ENCODE measurements at places on chromosomes 16 and 17.

DNA sequence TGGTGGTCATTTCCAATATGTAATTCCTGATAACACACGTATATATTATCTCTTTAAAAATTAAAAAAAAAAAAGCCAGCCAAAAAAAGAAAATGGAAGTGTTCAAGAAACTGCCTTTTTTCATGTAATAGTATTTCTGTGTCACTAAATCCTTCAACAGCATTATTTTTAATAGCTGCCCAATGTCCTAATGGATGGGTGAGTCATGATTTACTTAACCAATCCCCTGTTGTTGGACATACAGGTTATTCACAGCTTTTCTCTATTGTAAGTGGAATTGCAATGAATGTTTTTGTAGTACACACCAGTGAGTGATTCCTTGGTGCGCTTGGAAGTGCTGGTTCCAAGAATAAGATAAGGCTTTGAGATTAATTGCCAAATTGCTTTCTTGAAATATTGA, 124.9 kb downstream of the WWOX start:
- no peak for DNase-seq

GRCh38 chr16:17564856-17565255, 94.1 kb upstream of the XYLT1 start:
- no peak for DNase-seq

GRCh38 chr16:89658221-89658879, 714 bp downstream of the SPATA33 start:
- DNase-seq: peak; percentile 60

DNA sequence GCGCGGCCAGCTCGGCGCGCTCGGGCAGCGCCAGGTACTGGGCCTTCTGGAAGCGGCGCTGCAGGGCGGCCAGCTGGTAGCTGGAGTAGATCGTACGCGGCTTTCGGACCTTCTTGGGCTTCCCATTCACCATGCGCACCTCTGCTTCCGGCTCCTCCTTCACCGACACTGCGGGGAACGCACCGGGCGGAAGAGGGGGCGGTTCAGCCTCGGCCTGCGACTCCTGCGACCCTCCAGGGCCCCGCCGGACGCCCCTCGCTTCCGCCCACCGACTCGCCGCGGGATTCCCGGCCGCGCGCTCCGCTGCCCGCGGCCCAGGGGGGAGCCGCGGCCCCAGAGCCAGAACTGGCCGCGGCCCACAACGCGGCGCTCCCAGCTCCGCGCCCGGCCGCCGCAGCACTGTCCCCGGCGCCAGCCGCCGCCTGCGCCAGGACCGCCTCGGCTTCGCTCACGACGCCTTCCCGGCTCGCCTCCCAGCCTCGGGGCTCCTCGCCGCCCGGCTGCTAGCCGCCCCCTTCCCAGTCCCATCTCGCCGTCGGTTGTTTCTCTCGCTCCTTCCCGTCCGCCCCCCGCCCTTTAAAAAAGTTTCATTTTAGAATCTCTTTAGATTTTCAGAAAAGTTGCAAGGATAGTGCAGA, 1.5 kb downstream of the DLX3 start:
- peak; percentile 49 for DNase-seq

- peak; percentile 62 for DNase-seq
These were observed 140.0 kb downstream of the CHD9NB start for GRCh38 chr16:52912565-52913173.

- DNase-seq: peak; percentile 66
These were observed 203.1 kb downstream of the MSI2 start for GRCh38 chr17:57459286-57459915.

DNA sequence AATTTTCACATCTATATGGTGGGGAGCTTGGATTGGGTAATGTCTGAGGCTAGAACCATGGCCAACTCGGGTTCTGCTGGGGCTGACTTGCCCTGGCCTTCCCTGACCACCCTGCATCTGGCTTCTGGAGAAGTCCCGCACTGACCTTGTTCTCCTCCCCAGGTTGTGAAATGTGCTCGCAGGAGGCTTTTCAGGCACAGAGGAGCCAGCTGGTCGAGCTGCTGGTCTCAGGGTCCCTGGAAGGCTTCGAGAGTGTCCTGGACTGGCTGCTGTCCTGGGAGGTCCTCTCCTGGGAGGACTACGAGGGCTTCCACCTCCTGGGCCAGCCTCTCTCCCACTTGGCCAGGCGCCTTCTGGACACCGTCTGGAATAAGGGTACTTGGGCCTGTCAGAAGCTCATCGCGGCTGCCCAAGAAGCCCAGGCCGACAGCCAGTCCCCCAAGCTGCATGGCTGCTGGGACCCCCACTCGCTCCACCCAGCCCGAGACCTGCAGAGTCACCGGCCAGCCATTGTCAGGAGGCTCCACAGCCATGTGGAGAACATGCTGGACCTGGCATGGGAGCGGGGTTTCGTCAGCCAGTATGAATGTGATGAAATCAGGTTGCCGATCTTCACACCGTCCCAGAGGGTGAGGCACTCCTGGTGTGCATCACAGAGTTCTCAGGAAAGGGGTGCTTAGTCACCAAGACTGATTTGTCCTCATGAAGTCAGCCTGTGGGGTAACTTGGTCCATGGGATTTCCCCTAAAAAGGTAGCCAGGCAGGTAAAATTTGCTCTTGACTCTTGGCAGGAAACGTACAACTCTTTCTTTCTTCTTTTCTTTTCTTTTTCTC, 6.1 kb downstream of the NOD2 start:
- DNase-seq: peak; percentile 81

- peak; percentile 64 for DNase-seq
These were observed 22.2 kb downstream of the SLC43A2 start for GRCh38 chr17:1606352-1606985.

DNA sequence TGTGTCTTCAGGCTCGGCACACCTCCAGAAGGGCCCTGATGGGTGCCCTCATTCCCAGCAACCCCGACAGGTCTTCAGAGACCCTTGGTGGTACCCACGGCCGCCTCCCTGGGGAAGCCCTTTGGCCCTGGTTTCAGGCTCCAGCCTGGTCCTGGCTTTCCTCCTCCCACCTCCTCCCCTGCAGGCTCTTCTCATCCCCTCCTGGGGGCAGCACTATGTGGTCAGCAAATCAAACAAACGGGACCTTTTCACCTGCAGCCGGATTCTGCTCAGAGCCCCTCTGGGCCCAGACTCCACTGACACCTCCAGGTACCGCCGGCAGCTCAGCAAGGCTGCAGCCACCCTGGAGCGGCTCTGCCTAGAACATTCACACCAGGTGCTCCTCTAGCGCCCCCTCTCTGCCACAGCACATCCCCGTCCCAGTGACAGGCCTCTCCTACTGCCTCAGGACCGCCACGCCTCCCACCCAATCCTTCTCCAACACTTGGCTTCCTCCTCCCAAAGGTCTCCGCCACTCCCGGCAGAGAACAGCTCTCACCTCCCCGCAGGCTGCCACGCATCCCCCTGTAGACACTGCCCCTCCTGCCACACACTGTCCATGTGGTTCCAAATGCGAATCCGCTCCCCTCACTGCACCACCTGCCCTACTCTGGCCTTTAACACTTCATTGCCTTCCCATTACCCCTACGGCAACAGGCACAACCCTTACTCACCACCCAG, 12.0 kb downstream of the CORO7 start:
- peak; percentile 63 for DNase-seq

GRCh38 chr17:34437188-34437587, 74.2 kb upstream of the CCL1 start:
- DNase-seq: no peak

DNA sequence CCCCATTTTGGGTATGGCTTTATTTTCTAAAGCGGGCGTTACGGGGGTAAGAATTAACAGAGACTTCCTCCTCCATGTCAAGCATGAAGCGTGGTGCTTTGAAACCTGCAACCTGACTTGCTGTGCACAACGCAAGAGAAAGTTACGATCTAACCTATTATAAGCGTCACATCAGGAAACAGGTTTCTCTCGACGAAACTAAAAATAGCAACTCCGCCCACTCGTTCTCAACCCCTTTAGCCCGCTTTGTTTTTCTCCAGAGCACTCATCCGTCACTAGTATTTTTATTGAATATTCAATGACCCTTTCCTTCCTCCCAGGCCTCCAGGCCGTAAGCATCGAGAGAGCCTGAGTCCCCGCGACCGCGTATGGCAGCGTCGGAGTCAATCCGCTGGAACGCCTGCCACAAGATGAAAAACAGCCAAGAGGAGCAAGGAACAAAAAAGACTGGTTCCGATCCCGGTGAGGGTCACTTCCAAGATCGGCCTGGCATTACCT, 555 bp downstream of the NUP88 start:
- DNase-seq: peak; percentile 73

GRCh38 chr16:75099075-75099667, 17.4 kb downstream of the LDHD start:
- DNase-seq: no peak

- DNase-seq: no peak
These were observed 369.5 kb downstream of the SEC14L1 start for GRCh38 chr17:77510133-77510796.

DNA sequence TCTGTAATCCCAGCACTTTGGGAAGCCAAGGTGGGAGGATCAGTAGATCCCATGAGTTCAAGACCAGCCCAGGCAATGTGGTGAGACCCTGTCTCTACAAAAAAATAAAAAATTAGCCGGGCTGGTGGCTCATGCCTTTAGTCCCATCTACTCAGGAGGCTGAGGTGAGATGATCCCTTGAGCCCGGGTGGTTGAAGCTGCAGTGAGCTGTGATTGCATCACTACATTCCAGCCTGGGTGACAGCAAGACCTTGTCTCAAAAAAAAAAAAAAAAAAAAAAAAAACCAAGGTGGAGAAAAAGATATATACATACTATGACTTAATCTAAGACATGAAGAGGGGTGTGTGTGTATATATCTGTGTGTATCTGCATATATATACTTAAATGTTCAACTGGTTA, 26.7 kb downstream of the BBS2 start:
- DNase-seq: no peak

DNA sequence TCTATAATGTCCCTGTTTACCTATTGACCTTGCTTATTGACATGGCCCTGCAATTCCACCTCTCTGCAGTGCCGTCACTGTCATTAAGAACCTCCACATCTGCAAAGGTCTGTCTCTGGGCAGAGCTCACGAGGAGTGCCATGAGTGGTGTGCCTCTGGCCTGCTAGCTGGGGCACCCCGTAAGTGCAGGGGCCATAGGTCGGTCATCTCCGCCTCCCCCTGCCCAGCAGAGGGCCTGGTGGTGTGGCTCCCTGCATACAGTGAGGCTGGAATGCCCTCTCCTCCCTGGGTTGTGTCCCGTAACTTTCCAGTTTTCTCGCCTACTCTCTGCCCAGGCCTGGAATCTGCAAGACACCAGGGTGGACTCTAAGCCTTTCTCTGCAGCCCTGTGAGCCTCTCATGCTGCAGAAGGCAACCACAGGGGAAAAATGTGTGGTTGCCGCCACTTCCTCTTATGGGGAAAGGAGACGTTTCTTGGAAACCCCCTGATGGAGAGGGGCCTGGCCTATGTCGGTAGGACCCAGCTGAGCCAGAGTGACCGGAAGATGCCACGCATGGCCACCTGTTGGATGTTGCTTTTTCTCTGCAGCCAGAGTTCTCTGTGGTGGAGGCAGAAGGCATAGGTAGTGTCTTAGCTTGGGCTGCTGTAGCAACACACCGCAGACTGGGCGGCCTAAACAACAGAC, 2.7 kb upstream of the SNX20 start:
- peak; percentile 71 for DNase-seq

DNA sequence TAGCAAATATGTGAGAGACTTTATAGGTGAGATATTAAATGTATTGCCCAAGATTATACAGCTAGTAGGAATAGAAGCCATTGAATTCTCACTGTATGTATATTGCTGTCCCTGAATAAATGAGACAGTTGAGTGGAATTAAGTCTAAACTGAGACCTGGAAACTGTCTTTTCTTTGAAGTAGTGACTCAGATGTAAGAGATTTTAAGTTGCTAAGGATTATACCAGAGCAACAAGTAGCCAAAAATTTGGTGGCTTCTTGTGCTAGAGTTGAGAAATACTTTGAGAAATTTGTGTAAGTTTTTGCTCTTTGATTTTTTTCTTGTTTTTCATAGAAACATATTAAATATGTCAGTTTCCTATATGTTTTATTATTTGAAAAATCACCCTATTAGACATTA, 58.7 kb downstream of the TANC2 start:
- DNase-seq: no peak

- DNase-seq: no peak
These were observed 11.0 kb downstream of the PHB1 start for GRCh38 chr17:49403514-49404289.

- DNase-seq: no peak
These were observed 35.8 kb downstream of the CPPED1 start for GRCh38 chr16:12767897-12768296.

DNA sequence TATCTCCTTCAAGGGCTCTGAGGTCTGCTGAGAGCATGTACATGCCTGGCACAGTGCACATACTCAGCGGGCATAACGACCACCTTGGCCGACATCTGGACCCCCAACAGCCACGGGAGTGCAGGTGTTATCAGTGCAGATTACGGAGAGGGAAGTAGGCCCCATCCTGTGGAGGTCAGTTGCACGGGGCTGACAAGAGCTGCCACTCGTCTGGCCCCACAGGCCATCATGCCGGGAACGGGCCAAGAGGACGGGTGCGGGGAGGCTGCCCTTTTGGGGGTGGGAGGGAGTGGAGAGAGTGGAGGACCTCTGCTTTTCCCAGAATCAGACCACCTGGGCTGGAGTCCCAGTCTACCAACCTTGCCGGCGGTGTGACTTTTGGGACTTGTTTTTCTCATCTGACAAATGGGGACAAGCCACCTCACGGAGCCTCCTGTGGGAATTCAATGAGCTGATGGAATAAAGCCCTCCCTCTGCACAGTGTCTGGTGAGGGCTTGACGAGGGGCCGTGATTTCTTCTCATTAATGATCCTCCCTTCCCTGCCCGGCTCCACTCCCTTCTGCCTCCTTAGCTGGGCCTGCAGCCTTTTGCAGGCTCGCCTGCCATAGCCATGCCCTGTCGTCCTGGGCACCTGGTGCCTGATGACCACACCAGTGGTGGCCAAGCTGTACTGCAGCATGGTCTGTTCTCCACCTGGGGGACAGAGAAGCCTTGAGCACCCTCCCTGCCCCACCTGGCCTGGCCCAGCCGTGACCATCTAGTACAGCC, 4.6 kb downstream of the PRSS33 start:
- no peak for DNase-seq

GRCh38 chr17:16516594-16517051, 24.6 kb upstream of the LRRC75A start:
- no peak for DNase-seq

GRCh38 chr16:12304861-12305596, 328.5 kb downstream of the SNX29 start:
- DNase-seq: no peak

DNA sequence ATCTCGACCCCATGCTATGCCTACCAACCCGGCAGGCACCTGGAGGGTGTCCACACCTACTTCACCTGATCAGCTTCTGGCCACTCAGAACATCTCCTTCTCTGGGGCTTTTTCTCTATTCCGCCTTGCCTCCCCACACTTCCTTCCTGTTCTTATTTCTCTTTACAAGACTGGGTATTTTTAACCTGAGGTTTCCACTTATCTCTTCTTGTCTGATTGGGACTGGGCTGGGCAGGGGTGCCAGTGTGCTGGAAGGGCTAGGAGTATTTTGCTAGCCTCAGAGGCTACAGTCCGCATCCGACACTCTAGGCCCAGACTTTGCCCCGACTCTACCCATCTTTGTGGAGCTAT, 26.2 kb upstream of the ZNF652 start:
- no peak for DNase-seq

- DNase-seq: no peak
These were observed 251.4 kb downstream of the PHKB start for GRCh38 chr16:47712276-47713224.
